ENCODE measurements at places on chromosomes 12 and 14.

DNA sequence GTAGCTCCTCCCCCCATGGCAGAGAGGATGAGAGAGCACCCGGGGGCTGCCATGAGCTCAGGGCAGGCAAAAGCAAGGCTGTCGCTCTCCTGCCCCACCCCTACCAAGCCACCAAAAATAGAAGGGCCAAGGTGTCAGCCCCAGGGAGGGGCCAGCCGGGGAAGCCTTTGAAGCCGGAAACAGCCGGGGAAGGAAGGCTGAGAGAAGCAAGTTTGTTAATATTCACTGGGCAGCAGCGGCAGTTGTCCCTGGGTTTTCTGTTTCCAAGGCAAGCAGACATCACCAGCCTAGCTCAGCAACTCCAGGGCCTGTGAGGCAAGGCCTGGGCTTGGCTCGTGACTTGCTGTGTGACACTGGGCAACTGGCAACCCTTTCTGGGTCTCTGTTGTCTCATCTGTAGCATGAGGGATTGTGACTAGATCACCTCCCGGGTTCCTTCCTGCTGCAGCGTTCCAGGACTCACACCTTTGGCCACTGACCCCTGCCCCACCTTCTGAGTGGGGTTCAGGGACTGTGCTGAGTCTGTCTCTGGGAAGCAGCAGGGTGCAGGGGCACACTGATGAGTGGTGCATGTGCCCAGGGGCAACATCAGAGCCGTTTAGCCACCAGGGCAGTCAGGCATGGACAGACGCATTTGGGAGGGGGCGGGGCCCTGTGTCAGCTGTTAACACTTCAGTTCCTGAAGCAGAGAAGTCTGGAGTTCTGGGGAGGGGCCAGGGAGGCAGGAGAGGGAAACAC, 24.3 kb downstream of the SYNDIG1L start:
- no peak for DNase-seq

GRCh38 chr12:55840581-55841351, 2.0 kb downstream of the MMP19 start:
- no peak for DNase-seq

DNA sequence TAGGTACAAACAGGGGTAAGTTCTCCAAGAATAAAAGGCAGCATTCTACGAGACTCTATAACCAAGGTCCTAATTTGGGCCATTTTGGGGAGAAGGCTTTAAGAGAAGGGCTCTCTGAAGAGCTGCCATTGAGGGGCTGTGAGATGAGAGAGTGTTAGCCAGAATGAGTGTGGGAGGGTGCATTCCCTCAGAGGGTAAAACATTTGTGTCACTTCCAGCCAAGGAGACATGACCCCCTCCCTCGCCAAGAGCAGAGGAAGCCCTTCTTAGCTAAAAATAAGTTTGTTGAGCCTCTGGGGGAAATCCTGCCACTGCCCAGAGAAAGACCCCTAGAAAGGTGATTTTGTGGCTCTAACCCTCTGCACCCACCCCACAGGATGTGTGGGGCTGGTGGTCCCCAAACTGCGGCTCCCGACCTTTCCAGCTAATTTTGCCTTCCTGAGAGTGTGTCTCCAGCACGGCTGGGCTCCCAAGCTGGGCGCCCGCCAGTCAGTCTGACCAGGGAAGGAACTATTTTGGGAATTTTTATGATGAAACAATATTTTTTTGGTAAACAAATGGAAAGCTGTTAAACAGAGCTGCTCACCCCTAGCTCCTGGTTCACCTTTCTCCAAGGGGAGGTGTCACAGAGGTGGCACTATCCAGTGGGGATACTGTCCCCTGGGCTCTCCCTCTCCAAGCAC, 65.9 kb upstream of the JDP2 start:
- no peak for DNase-seq

DNA sequence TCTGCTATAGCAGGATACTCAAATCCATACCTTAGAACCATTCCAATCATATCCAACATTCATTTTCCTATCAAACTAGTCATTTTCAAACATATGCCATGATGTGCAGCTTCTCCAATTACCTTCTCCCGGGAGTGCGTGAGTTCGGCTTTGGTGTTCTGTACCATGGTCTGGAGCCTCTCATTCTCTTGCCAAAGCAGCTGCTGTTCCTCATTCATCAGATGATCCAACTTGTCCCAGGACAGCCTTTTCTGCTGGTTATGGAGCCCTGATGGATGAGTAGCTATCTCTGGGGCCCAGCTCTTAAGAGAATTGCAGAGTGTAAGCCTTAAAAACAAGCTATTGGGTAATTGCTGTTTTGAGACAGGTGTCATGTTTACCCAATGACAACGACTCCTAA, 71.1 kb upstream of the SAV1 start:
- DNase-seq: no peak

DNA sequence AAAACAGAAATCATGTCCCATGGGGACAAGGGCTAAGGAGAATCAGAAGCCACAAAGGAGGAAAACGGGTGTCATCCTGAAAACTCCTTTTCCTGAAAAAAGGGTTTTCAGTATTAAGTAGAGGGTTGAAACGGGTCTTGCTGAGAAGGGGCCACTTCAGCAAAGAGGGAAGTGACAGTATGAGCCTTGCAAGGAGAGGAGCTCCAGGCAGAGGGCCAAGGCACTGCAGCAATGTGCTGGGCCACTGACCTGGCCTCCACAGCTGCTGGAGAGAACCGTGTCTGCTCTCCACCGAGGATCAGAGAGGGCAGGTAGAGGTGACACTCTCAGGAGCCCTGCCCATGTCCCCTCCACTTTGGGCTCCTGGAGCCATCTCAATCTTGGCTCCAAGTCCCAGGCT, 103.3 kb downstream of the NCOR2 start:
- no peak for DNase-seq

DNA sequence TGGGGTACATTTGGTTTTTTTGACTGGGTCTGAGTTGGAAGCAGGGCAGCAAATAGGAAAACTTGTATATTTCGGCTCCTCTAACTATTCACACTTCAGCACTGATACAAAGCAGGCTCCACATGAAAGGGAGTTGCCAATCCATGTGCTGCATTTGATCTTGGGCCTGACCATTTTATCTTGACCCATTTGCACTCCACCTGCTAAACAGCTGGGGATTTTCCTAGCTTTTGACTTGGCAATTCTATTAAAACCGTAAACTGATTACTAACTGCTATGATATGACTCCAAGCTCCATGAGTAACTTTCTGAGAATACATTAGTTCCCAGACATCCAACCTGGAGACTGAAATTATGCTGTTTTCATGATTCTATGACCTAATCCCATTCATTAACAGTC, 797.1 kb downstream of the BCL11B start:
- DNase-seq: no peak

DNA sequence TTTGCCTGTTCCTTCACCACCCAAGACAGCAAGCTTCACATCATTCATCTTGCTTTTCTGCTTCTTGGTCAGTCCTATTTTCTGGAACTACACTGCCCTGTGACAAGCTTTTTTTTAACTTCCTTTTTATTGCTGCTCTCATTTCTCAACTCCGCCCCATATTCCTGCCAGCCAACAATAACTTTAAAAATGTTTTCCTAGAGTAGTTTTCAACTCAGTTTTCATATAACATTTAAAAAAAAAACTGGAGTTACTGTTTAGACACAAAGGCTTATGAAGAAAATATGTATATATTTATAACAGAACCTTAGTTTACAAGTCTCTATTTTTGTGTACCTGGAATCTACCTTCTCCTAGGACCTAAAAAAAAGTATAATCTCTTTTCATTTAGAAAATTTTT, at the start of gene RERGL:
RERGL (minus strand) TSS at position 101 of the 400 bp plus-strand sequence; CDS start at position 48, 53 bp downstream.
- no peak for DNase-seq

- no peak for DNase-seq
These were observed 474.8 kb upstream of the TBX3 start for GRCh38 chr12:115158816-115159215.

GRCh38 chr14:60532442-60532841, 23.5 kb downstream of the SIX6 start:
- DNase-seq: no peak

DNA sequence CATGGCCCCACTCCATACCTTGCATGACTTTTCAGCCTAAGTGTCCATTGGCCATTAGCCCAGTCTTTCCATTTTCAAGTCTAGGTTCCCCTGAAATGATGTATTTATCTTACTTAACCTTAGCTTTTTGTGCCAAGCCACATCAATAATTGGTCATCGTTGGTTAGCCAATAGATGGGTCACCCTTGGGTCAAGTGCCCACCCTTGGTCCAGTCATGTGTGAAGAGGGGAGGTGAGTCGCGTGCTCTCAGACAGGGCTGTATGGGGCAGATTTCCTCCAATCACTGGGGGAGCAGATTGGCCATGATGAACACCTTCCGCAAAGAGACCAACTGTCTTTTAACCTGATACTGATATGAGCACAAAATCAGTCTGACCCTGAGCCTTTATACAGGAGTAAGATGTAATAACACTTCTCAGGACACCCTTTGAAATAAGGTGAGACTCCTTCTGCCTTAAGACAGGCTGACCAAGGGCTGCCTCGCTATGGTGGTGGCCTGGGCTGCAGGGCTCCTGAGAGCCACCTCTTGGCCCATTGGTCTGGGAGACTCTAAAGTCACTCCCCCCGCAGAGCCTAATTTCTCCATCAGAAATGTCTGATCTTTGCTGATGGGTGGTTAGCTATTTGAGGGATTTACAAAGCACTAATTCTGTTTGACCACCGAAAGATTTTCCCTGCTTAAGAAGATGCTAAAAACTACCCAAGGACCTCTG, 143.2 kb downstream of the ZFP36L1 start:
- DNase-seq: peak; percentile 92

GRCh38 chr14:54556535-54556934, 10.4 kb upstream of the SAMD4A start:
- DNase-seq: no peak

Measured in fibroblast of mammary gland (primary cell).